GM20000 (cell line): ENCODE measurements at places on chromosomes 16 and 17.

- no peak for DNase-seq
These were observed 11.9 kb downstream of the PIEZO1 start for GRCh38 chr16:88772871-88773811.

GRCh38 chr16:19033761-19034160 is 33.7 kb upstream of the COQ7 start:
- no peak for DNase-seq

DNA sequence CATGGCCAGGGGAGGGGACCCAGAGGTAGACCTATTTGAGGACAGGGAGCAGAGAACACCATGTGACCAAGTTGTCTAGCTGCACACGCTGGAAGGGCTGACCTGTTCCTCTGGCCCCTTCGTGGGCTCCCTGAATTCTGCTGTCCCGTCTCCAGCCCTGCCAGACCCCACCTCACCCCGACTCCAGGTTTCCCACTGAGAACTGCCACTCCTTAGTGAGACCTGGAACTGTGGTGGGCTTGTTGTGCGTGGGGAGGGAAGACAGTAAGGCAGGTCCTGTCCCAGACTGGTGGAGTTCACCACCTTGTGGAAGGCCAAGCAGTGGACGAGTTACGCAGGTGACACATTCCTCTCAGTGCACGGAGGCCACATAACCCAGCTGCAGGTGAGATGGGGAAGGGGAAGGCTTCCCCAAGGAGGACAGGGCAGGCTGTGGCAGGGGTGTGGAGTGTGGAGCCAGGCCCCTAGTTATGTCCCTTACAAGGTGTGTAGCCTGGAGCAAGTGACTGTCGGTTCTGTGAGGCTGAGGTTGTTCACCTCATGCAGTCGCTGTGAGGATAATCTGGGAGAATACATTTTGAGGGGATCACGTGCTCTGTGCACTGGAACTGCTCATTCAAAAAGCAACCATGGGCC is 54.7 kb downstream of the USP22 start:
- no peak for DNase-seq

DNA sequence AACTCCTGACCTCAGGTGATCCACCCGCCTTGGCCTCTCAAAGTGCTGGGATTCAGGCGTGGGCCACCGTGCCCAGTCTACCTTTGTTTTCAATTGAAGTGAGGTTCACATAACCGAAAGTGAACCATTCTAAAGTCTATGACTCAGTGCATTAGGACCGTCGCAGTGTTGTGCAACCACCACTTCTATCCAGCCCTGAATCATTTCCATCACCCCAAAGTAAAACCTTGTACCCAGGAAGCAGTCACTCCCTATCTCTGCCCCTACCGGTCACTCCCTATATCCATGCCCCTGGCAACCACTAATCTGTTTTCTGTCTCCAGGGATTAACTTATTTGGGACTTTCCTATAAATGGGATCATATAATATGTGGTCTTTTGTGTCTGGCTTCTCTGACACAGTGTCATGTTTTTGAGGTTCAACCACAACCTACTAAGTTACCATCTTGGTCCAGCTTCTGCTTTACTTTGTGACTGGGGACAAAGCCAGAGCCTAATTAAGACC is 28.3 kb upstream of the CDC42EP4 start:
- no peak for DNase-seq

- DNase-seq, result no peak
These were observed 18.6 kb downstream of the PDP2 start for GRCh38 chr16:66898933-66899309.

DNA sequence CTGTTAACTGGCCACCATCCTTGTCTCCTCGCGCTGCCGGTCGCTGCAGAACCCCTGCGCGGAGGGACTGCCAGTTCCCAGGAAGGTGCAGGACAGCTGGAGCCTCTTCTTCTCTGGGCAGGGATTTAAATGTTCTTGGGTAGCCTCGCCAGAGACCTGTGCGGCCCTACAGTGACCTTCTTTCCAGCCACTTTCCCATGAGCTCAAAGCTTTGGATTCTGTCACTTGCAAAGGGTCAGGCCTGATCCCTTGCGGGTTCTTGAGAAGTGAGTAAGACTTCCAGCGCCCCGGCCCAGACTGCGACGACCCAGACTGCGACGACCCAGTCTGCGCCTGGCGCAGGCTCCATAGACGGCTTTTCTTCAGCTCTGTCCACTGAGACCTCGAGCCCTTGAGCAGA is 1.4 kb upstream of the SLFN5 start:
- no peak for DNase-seq

- no peak for DNase-seq
These were observed 139.2 kb downstream of the PHKB start for GRCh38 chr16:47600376-47600775.

DNA sequence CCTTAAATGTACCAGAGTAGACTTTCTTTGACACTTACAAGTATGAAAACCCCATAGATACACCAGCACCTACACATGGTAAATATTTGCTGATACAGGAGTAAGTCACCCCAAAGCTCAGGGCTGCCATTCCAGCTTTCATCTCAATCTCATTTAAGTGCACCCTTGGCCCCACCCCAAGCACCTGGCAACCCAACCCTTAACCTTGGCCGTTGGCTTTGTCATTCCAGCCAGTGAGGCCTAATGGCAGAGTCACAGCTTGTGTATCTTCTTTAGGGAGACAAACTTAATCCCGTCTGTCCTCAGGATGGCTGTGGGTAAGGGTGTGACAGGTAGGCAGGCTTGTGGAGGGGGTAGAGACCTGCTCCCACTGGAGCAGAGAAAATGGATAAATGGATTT is 31.5 kb upstream of the TMEM220 start:
- DNase-seq, result no peak

- no peak for DNase-seq
These were observed 1.8 kb upstream of the HEATR6 start for GRCh38 chr17:60080545-60080944.

- DNase-seq, result no peak
These were observed 25.9 kb upstream of the NKD1 start for GRCh38 chr16:50522324-50522723.

DNA sequence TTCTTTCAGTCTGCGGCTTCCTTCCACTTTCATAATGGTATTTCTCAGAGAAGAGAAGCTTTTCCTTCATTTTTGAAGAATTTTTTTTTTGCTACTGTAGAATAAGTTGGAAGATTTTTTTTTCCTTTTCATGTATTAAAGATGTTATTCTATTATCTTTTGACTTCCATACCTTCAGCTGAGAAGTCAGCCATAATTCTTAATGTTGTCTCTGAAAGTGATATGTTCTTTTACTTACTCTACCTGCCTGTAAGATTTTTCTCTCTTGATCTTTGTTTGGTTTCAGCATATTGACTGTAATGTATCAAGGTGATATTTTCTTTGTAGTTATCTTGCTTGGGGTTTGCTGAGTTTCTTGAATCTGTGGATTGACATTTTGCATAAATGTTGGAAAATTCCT is 143.5 kb upstream of the TOX3 start:
- no peak for DNase-seq

- peak; percentile 81 for DNase-seq
These were observed 11.8 kb downstream of the SYT17 start for GRCh38 chr16:19179546-19180490.

DNA sequence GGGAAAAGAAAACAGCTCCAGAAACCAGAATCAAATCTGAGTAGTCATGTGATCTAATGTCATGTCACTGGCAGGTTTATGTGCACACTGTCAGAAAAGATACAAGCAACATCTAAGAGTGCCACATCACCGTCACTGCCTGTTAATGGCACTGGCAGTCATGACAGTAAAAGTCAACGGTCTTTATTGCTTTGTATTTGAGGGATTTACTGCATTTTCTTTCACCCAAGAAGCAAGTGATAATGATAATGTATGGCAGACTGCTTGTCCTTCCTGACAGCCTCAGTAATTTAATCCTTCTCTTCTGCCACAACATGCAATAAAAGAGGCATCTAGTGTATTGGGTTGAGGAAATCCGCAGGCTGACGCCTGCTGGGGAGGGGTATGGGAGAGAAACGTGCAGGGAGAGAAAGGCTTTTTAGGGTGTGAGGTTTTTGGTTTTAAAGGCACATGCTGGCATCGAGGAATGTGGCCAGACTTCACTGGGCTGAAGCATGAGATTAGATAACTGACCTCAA is 92.4 kb downstream of the RPGRIP1L start:
- DNase-seq, result no peak

GRCh38 chr17:2688351-2689342 is 22.9 kb downstream of the CLUH start:
- DNase-seq, result peak; percentile 21

DNA sequence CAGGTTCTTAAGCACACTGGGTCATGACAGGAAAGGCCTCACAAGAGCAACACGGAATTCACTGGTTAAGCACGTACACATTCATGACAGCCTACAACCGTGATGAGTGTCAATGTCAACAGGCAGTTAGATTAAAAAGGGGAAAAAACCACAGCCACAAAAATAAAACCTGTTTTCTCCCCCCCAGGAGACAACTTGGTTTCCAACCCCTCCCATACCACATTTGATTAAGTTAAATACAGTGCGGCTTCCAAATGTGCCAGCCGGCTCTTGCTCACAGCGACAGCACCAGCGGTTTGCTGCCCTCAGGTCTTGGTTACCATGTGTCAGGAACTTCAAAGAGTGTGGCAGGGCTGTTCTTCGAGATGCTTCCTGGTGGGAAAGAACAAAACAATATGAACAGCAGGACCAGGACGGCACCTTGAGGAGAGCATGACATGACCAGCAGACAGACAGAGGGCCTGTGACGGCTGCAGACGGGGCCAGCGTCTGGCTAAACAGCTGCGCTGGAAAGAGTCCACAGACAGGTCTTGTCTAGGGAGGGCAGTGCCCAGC is 193.6 kb downstream of the PARN start:
- DNase-seq, result no peak

DNA sequence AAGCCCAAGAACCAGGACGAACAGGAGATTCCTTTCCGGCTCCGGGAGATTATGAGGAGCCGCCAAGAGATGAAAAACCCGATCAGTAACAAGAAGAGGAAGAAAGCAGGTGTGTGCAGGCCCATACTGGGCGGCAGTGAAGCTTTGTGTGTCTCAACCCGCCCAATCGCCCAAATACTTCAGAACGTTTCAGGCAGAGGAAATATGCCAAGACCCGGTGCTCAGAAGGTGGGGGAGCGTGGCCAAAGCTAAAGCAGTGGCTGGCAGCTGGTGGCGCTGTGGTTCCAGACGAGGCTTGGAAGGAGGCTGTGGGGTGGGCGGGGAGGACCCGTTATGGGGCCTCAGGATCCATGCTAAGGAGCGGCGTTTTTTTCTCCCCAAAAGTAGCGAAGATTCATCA is 1.2 kb downstream of the CCDC137 start:
- DNase-seq, result no peak

- no peak for DNase-seq
These were observed 60.0 kb upstream of the CHMP6 start for GRCh38 chr17:80931421-80932265.

DNA sequence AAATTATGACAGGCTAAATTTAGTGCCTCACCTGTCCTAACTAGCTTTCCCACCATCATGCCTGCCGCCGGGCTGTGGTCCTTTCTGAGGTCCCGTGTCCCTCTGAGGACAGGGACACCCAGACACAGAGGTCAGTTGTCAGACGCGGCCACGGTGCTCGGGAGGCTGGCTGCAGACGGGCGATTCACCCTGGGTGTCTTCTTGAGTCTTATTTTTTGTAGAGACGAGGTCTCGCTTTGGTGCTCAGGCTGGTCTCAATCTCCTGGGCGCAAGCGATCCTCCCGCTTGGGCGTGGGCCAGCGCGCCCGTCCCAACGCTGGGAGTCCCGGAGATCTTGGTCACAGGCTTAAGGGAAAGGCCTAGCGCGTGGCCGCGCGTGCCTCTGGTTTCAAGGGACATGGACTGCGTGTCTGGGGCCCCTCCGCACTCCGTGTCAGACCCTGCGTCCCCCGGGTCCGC is 797 bp upstream of the RAB11FIP3 start:
- no peak for DNase-seq

DNA sequence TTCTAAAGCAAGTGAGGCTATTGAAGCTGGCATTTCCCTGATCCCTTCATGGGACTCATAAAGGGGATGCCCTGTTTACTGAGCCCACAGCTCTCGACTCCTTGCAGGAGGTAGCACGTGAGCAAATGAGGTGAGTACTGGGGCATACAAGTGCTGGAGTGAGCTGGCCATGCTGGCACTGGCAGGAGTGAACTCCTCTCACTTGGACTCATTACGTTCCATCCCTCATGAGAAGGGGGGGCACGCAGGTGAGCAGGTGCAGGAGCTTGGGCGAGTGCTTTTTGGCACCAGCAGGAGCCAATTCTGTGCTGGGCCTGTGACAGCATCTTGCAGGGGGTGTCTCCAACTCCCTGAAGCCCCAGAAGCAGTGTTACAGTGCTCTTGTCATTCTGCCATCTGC is 337.1 kb upstream of the CA10 start:
- DNase-seq, result no peak

- no peak for DNase-seq
These were observed 2.9 kb upstream of the BCL6B start for GRCh38 chr17:7019839-7020519.

DNA sequence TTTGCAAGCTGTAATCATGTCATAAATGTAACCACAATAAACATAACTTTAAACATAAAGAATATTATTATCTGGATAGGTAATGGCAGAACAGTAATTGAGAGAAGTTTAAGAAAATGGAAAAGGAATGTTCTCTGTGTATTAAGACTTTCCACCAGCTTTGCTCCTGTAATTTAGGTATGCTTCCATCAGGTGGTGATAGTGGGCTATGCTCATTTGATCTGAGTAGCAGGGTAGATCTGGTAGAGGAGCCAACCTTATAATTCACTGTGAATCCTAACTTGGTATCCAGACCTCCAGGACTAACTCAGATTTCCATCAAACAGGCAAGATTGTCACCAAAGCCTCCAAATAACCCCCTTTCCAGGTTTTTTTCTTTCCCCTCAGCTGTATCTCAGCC is 137.9 kb upstream of the ZKSCAN2 start:
- DNase-seq, result no peak

DNA sequence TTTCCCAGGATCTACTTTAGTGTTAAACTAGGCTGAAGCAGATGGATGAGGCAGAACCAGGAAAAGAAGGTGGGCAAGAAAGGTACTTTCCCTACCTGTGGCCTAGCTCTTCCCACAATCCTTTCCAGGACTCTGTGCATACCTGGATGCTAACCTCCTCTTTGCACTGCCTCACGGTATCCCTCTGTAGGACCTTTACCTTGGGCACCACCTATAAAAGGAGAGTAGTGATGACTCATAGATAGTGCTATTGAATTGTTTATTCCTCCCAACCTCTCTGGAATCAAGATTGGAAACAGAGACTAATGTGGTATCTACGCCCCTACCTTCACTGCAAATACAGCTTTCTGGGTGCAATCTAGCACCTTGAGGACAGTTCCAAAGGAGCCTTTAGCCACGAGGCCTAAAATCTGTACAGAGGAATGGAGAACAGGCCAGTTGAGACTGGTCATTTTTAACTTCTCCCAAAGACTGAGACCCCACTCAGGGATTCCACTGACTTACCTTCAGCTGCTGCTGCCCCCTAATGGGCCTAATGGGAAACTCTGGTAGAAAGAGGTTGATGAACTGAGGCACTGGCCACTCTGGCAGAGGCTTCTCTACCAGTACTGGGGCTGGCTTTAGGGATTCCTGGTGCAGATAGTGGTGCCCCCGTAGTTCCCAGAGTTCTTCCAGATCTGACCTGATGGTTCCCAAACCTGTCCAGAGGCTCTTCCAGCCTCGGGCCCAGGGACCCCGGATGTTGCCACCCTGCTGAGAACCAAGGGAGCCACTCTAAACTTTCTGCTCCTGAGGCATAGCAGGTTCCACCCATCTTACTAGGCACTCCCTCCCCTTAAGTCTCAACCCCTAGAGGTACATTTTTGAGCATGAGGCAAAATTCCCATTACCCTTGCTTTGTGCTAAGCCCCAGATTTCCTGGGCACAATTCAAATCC is 781 bp downstream of the RSKR start:
- peak; percentile 53 for DNase-seq
